Brain (organoid and tissue), 16 donors: ENCODE measurements at places on chromosomes 3 and 15.

DNA sequence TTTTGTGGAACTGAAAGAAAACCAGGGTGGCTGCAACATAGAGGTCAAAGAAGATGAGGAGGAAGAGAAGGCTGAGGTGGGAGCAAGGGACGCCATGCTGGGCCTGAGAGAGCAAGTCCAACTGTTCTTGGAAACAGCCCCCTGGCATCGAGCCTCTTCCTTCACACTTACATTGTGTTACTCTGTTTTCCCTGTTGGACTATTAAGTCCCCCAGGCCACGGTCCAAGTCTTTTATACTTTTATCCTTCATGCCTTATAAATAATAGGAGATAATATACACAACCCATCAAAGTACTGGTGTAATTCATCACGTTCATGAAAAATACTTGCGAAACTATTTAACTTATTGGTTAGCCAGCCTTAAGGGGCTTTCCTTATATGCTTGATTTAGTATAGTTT lies 79.3 kb downstream of the ATG7 start:
- no peak for DNase-seq

DNA sequence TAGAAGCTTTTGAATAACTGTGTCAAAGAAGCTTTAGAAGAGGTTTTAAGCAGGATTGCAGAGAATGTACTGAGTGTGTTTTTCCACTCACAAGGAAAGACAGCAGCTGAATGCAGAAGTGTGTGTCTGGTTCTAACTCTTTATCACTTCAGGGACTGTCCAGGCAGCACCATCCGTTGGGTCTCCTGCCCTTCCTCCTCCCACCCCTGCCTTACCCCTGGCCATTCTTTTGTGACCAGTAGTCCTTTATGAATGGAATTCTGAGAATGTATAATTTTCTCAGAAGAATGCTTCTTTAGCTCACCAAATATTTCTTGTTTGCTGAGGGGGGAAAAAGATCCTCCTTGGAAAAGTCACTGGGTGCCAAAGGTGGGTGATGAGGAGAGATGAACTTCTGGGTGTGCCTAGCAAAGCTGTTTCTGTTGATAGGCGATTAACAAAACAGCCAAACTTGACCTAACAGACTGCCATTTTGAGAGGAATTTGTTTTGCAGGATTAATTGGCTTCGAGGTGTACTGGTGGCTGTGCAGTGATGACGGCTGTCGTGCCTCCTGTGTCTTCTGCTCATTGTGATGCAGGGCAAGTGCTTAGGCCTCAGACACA lies 70.9 kb downstream of the IGF1R start:
- DNase-seq, result no peak

- DNase-seq, result no peak
Measured at GRCh38 chr3:100954199-100954935, 38.9 kb downstream of the ABI3BP start.

GRCh38 chr15:31225356-31225955 lies 101.2 kb upstream of the KLF13 start:
- DNase-seq, result no peak

DNA sequence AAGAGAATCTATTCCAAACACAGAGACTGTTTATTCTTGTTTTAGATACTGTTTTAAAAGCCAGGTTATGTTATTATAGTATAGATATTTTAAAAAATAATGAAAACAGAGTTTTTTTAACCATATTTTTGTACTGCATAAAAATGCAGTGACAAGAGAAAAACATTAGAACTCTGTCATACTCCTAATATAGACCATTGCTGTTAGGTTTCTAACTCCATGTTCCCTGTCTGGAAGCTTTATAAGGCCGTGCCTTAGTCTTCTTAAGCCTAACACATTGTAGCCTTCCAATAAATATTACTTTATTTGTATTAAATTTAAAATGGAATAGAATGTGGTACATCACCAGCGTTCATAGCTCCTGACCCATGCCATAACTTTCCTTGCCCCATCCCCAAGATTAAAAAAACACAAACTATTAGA lies 53.2 kb downstream of the MBNL1 start:
- DNase-seq, result no peak

DNA sequence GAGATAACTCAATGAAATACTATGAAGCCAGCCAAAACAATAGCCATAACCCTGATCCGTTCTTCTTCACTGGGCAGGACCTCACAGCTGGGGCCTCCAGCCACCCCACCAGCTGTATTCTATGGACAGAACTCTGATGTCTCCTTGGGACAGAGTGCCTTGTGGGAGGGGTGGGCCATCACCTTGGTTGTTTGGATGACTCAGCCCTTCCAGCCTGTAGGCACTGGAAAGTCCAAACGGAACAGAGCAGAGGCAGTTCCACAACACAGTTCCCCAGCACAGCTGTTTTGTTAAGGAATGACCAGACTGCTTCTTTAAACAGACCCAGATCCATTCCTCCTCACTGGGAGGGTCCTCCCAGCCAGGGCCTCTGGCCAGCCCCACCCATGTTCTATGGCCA lies 31.9 kb upstream of the ZBED2 start:
- DNase-seq, result no peak

- DNase-seq, result no peak
Measured at GRCh38 chr3:23071296-23071695, 131.8 kb upstream of the UBE2E2 start.

GRCh38 chr3:18655827-18656226 lies 230.7 kb upstream of the SATB1 start:
- DNase-seq, result peak; percentile 8

GRCh38 chr3:181454451-181455027 lies 257.2 kb upstream of the SOX2 start:
- DNase-seq, result peak; percentile 55

DNA sequence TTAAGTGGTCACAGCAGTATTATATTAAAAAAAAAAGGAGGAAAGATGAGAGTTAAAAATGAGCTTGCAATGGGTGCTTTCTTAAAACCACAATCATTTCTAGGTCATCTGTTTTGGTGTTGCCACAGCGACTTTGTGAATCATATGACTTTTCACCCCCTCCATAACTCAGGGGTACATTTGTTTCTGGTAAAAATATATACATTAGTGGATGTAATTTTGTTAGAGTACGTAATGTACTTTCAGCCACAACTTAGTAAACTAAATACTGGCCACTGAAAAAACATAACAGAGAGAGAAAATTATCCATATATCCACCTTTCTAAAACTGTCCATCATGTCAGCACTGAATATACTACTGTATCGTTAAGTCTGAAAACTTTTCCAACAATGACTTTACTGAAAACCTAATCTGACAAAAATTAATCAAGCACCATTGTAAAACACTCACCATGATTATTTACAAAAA lies 3.4 kb downstream of the ANKRD28 start:
- DNase-seq, result no peak

DNA sequence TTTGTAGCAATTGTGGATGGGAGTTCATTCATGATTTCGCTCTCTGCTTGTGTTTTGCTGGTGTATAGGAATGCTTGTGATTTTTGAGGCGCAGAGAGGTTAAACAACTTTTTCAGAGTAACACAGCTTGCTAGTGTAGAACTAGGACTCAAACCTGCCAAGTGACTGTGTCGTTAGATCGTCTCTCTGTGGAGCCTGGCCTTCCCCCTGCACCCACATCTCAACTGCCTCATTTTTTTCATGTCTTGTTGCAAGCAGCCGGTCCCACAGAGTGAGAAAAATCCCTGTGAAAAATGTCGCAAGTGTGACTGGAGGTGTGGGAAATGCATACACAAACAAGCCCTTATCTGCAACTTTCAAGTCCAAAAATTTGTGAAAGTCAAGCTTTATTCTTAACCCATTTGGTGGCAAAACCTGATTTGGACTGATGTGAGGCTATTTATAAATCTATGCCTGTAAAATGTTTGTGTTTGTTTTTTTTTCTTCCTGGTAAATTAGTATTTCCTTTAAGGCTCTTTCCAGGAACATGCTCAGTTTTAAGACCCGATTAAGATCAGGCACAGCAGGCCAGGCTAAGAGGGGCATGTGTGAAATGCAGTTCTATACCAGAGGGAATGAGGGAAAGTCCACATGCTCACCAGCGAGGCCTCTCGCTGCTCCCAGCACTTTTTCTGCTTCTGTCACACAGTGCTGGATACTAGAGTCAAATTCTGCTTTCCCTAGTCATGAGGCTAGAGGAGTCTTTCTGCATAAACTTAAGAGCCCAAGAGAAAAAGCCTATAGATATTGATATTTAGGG lies 25.8 kb downstream of the ST6GAL1 start:
- DNase-seq, result no peak

DNA sequence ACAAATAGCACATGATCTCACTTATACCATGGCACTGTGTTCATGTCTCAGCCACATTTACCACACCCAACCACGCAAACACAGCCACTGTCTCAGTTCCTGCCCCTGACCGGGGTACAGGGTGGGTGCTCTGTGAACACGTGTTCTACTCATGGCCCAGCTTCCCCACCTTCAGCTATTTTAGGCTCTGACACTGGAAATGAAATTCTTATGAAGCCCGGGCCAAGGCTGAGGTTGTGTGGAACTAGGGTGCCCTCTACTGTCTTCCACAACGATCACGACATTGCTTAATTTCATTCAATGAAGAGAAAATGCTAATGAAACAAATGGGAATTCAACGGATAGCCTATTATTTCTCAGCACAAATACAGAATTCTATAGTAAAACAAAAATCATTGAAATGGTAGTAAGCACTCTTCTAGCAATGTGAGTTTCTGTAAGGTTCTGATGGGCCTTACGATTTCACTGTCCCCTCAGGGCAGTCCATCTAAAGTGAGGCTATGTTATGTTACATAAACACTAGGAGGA lies 2.1 kb upstream of the GABRA5 start:
- peak; percentile 85 for DNase-seq

- no peak for DNase-seq
Measured at GRCh38 chr3:177823701-177824189, 626.5 kb upstream of the TBL1XR1 start.

DNA sequence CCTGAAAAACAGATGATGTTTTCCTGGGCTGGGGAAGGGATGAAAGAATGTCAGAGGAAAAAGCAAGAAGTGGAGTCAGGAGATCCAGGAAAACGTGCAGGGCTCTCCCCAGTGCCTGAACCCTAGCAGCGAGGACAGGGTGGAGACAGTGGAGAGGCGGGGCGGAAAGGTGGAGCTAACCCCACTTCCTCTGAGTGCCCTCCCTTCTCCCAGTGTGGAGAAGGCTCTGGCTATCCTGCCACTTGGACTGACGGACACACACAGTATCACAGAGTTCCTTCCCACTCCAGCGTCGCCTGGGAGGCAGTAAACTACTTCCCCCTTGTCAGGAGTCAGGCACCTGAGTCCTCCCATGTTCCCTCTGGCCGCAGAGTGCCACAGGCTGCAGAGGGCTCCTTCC lies 125.3 kb upstream of the CHRNA7 start:
- no peak for DNase-seq

DNA sequence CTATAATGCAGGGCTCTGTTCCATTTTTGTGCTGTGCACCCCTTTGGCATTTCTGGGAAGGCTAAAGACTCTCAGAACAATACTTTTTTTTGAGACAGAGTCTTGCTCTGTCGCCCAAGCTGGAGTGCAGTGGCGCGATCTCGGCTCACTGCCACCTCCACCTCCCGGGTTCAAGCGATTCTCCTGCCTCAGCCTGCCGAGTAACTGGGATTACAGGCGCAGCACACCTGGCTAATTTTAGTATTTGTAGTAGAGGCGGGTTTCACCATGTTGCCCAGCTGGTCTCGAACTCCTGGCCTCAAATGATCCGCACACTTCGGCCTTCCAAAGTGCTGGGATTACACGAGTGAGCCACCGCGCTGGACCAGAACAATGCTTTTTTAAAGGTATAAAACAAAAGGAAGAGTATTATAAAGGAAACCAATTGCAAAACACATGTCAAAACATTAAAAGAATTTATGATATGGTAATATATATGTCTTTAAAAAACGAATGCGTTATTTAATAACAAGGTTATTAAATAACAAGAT lies 999 bp downstream of the SQOR start:
- DNase-seq, result no peak

- DNase-seq, result peak; percentile 49
Measured at GRCh38 chr3:71859123-71859519, 74.2 kb upstream of the PROK2 start.

DNA sequence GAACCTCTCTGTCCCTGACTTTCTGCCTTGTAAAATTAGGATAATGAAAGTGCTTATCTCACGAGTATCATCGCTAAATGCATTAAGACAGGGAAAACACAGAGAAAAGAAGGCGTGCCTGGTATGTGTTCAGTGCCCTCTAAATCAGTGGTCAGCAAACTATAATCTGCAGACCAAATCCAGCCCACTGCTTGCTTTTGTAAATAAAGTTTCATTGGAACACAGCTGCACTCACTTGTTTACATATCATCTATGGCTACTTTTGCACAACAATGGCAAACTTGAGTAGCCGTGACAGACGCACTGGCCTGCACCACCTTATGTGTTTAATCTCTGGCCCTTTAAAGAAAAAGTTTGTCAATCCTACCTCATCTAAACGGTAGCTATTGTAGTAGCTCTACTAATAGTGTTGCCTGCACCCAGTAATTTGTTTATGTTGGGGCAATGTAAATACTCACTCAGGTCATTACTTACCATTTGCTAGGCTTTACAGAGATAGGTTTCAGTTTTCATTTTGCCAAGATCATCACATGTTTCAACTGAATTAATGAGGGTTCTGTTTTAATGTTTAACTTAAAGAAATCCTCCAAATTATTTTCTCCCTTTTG lies 229.4 kb downstream of the FEZF2 start:
- DNase-seq, result no peak
